ENCODE measurements at places on chromosomes 3 and 15.
A peak's percentile ranks its signal among the peaks of the same experiment; 100 is the strongest.

DNA sequence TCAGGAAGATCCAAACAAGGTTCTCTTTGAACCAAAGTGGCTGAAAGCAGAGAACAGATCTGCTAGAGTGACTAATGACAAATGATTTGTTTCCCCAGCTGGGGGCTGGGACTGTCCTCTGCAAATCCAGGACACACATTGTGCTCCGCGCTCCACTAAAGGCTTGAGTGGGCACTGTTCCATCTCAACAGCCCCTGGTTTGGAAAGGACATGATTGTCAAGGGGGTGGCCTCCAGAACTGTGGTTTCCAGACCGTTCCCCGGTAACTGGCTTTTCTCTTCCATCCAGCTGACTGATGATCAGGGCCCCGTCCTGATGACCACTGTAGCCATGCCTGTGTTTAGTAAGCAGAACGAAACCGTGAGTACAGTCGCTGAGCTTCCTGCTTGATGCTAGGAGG, 91.0 kb downstream of the LRTM1 start:
- DNase-seq = no peak

GRCh38 chr3:177642804-177643125, 445.5 kb upstream of the TBL1XR1 start:
- no peak for DNase-seq

GRCh38 chr3:107831590-107831989, 259.2 kb downstream of the CD47 start:
- DNase-seq = no peak

GRCh38 chr15:77898811-77899730, 178.4 kb downstream of the TBC1D2B start:
- DNase-seq = no peak

GRCh38 chr3:27591312-27592210, 107.4 kb upstream of the SLC4A7 start:
- DNase-seq = no peak

GRCh38 chr3:72154391-72155335, 369.7 kb upstream of the PROK2 start:
- DNase-seq = no peak

DNA sequence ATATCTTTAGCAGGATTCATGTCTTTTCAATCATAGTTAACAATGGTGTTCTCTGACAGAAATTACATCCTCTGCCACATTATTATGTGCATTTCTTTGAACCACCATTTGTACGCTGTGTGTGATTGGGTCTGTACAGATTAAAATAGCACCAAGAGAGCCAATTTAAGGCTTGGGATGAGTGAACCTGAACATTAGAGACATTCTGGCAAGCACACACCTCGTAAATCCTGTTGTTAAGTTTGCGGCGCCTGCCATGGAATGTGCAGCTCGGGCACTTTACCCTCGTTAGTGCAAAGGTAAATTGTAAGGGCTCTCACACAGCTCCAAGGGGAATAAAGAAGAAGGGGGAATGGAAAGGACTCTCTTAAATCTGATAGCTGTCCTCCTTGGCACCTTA, 482.4 kb upstream of the DPPA4 start:
- no peak for DNase-seq

GRCh38 chr3:15703346-15703745, 94.4 kb downstream of the ANKRD28 start:
- DNase-seq = no peak

DNA sequence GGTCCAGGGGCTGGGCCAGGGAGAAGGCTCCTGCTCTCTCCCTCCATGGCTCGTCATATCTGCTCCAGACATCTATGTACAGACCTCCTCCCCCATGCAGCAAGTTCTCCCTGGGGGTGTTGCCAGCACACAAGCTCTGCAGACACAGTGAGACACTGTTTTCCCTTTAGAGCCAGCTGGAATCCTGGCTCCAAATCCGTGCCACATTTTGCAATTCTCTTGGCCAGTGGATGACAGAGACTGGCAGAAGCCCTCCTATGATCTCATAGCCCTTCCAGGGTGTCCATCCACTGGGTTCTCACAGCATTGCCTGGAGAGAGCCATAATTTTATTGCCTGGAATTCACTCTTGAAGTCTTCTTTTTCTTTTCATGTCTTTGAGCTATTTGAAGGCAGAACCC, 203.9 kb downstream of the TLE3 start:
- DNase-seq = no peak

DNA sequence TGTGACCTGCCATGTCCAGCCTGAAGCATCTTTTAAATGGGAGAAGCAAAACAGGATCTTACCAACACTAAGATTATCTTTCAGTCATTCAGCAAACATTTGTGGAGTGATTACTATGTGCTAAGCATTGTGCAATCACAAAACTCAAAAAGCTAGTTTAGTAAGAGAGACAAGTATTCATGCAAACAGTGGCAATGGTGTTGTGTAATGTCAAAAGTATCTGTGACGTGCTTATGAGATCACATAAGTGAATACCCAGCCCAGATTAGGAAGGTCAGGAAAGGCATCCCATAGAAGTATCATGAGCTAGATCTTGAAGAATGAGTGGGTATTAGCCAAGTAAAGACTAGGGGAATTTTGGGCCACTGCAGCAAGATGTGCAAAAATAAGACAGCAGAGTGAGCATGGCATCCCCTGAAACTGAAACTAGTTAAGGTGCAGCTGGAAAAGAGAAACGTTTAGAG, 32.1 kb downstream of the SEC62 start:
- DNase-seq = peak; percentile 76

- no peak for DNase-seq
Observed at GRCh38 chr3:178443634-178444033, 92.6 kb upstream of the KCNMB2 start.

DNA sequence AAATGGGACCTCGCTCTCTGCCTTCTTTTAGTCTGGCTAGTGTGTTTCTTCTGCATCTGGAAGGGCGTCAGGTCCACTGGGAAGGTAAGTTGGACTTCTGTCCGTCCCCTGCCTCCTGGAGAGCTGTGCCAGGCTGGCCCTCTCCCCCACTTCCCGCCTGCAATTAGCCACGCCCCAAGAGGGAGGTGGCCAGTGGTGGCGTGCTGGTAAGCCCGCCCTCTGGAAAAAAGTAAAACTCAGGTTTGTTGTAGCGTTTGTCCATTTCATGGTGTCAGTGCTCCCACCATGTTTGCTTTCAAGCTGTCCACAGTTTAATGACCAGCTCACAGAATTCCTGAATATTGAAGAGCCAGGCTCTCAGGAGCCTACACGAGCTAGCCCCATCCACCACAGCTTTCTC, 55.6 kb downstream of the SLC6A6 start:
- DNase-seq = no peak

Data from HepG2 (cell line).